CD4-positive, alpha-beta T cell (primary cell): ENCODE measurements at places on chromosomes 11 and 22.
A peak's percentile ranks its signal among the peaks of the same experiment; 100 is the strongest.

GRCh38 chr22:48943567-48944432 lies 883.9 kb downstream of the BRD1 start:
- no peak for DNase-seq

DNA sequence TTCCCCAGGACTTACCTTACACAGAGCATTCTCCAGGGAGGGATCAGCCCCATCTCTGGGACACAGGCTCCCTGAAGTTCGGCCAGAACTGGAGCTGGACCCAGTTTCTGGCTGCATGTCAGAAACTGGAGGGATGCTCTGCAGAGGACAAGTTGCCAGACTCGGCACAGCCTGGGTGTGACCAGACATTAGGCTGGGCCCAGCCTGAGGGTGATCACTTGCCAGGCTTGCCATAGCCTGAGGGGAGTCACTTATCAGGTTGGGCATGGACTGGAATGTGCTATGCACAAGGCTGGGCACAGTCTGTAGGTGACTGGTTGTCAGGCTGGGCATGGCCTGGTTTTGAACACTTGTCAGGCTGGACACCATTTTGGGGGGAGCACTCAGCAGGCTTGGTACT lies 30.7 kb upstream of the STK33 start:
- no peak for DNase-seq

- no peak for DNase-seq
Measured at GRCh38 chr22:50734343-50734771, 3.6 kb upstream of the ACR start.

- no peak for DNase-seq
Measured at GRCh38 chr22:50730941-50731661, 6.9 kb upstream of the ACR start.

- no peak for DNase-seq
Measured at GRCh38 chr11:13317293-13318080, 39.9 kb downstream of the BMAL1 start.

DNA sequence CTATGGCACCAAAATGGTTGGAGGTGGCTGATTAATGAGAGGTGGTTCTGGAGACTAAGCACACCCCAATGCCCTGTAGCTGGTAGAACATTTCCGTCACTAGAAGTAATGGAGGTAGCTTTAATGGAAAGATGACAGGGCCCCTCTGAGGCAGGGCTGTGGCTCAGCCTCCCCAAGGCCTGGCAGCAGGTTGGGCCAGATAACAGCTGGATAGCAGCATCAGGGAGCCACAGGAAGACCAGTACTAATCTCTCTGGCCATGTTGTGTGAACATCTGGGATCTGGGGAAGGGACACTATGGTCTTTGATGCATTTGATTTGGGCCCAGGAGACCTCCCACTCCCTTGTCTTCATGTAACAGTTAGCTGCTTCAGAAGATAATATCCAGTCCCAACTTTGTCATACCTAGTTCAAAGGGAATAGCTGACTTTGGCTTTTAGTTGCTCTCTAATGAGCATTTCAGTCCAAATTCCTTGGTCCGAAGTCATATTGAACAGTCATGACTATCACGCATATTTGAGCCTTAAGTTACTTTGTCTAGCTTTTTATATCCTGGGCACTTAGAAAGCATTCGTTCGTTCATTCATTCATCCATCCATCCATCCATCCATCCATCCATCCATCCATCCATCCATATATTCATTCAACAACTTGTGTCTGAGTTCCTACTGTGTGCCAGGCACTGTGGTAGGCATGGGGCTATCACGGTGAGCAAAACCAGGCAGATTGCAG lies 53.0 kb upstream of the LMO2 start:
- DNase-seq = no peak

GRCh38 chr11:125343718-125344131 lies 152.3 kb downstream of the FEZ1 start:
- DNase-seq = no peak

DNA sequence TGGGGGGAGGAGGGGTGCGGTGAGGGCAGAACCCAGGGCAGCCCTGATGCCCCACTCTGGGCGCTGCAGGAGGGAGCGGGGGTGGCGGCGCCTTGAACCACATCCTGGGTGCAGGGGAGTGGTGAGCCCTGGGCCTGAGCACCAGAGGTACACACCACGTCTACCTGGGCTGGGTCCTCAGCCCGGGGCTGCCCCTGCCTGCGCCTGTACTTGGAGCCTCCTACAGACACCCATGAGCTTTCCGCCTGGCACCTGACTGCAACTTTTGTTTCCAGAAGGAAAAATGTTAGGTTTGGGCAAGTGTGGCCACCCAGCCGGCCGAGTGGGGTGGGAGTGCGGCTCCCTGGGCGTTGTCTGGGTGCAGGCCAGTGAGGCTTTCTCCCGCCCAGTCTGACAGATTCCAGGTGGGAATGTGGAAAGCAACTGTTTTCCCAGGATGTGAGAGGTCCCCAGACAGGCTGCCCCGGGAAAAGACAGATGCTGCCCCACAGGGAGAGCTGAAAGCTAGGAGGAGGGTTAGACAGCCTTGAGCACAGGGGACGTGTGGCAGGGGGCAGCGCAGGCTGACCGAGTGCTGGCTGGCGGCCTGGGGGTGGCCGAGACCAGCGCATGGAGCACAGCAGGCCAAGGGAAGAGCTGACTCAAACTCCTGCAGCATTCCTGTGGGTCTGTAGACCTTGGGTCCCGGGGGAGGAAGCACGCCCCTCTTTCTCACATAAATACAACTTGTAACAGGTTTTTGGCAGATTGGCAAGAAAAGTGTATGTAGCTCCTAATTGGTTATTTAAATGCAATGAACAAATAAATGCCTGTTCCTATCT lies 44.1 kb downstream of the GNB1L start:
- peak; percentile 17 for DNase-seq

DNA sequence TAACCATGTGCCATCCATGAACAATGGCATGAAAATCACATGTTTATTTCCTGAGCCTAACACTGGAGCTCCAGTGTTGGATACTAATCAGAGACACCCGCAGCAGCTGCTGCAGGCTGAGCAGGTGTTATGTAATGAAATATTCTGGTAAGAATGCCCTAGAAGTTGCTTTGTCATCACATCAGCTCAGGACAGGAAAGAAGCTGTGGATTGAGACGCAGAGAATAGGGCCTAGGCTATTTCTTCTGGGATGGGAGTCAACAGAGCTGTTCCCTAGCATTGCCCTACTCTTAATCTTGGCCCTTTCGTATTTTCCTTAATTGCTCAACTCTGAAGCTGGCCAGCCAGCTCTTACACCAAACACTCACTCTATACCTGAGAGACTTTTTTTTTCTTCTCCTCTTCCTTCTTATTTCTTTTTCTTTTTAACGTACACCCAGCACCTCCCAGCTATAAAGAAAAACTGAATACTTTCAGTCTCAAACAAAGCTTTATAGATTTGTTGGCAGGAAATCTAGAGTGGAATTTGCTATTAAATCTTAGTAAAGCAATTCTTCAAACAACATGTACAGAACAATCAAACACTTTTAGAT lies 31.9 kb downstream of the RASSF10 start:
- no peak for DNase-seq

GRCh38 chr11:62556108-62556874 lies 9.7 kb upstream of the AHNAK start:
- peak; percentile 72 for DNase-seq

- no peak for DNase-seq
Measured at GRCh38 chr11:133149698-133150097, 382.6 kb downstream of the OPCML start.

DNA sequence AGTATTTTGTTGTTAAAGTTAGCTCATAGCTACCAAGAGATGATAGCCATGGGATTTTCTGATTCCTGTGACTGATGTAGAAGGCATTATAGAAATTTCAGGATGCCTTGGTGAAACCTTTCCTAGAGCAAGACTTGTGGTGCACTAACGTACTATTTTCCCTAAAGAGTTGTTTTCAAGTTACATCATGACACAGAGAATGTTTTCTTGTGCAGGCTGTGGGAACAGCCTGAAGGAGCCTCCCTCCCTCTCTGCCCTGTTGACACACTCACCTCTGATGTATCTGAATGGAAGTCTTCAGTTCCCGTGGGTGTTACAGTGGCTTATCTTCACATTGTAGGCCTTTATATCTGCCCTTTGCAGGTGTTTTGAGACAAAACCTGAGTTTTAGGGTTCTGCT lies 121.6 kb downstream of the LDLRAD3 start:
- DNase-seq = no peak

GRCh38 chr11:44943696-44944095 lies 7.0 kb downstream of the TP53I11 start:
- DNase-seq = no peak

- DNase-seq = no peak
Measured at GRCh38 chr22:42622061-42622710, 7.5 kb upstream of the POLDIP3 start.

DNA sequence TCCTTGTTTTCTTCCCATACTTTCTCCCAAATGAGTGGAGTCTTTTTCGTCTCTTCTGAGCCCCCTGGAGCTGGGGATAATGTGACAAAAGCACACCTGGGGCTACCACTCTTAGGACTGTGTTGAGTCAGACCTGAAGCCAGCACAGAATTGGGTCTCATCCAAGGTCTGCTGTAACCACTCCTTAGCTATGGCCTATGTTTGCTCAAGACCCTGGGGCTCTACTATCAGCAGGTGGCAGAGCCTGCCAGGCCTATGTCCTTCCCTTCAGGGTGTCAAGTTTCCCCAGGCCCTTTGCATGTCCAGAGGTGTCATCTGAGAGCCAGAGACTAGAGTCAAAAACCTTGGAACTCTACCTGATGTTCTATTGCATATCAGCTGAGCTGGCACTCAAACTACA lies 335.7 kb downstream of the DDX10 start:
- no peak for DNase-seq

- DNase-seq = no peak
Measured at GRCh38 chr22:48895831-48896765, 931.6 kb downstream of the BRD1 start.

GRCh38 chr11:117231842-117232091 lies at the start of gene PCSK7:
Gene PCSK7 (minus strand): TSS chr11:117232073. CDS start chr11:117229844, 2,229 bp downstream.
- DNase-seq = no peak

- DNase-seq = no peak
Measured at GRCh38 chr11:31325160-31325559, 44.4 kb downstream of the DCDC1 start.
